NCI-H510A treated with DMSO at 0.1 percent for 48 hours (cell line): ENCODE measurements at places on chromosomes 2 and 18.

DNA sequence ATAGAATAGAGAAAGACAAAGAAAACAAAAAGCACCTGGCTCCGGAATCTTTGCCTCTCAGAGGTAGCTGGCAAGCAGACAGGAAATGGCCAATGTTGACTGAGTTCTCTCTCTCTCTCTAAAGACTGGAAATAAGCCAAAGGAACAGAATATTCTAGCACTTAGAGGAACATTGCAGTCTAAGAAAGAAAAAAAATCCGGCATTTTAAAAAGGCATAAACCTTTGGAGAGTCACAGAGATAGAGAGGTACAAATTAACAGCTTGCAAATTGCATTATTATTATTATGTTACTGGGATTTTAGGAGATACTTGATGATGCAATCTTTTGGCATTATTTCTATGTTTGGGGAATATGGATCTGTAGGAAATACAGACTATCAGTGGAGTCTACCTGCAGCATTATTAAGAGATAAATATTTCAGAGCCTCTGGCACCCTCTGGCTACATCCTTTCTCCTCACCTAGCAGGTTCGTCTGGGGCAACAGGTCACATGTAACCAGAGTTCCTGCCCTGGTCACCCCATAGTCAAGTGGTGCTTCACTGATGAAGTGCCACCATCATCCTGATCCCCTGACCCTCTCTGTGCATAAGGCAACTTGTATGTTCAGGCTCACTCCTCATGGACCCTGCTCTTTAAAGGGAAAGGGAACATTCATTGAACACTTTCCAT is 318.9 kb upstream of the ACVR2A start:
- DNase-seq, result peak; percentile 83

DNA sequence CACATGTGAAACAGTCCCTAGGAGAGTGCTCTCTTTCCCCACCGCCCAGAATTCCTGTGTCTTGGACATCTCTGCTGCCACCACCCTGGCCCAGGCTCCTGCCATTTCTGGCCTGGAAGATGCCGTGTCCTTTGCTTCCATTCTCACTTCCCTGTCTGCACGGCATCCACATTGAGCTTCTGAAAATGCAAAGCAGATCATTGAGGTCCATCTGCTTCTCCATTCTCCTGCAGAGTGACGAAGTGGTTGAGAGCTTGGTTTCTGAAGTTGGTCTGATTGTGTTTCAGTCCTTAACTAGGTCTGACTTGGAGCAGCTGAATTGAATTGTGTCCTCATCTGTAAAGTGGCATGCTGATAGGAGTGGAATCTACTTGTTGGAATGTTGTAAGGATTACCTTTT is 98.7 kb upstream of the MGAT5 start:
- no peak for DNase-seq

- DNase-seq, result no peak
These were observed 31.0 kb upstream of the FMNL2 start for GRCh38 chr2:152303951-152304350.

- no peak for DNase-seq
These were observed 12.9 kb upstream of the TXNDC2 start for GRCh38 chr18:9872823-9873222.

DNA sequence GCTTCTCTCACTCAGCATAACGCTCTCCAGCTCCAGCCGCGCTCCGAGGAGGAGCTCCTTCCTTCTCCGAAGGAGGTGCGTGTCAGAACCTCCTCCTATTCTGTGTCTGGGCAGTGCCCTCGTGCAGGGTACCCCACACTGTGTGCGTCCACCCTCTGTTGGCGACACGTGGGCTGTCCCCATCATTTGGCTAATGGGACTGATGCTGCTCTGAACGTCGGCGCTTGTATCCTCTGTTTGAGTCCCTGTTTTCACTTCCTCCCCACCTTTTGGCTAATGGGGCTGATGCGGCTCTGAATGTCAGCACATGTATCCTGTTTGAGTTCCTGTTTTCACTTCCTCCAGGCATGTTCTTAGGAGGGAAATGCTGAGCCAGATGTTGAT is 22.2 kb downstream of the KCNG2 start:
- DNase-seq, result no peak

- no peak for DNase-seq
These were observed 67.4 kb downstream of the BOLA3 start for GRCh38 chr2:74080346-74080745.

GRCh38 chr2:120525056-120526046 is 179.4 kb downstream of the INHBB start:
- peak; percentile 16 for DNase-seq

- DNase-seq, result no peak
These were observed 12.8 kb upstream of the PLA2R1 start for GRCh38 chr2:160075171-160075570.

DNA sequence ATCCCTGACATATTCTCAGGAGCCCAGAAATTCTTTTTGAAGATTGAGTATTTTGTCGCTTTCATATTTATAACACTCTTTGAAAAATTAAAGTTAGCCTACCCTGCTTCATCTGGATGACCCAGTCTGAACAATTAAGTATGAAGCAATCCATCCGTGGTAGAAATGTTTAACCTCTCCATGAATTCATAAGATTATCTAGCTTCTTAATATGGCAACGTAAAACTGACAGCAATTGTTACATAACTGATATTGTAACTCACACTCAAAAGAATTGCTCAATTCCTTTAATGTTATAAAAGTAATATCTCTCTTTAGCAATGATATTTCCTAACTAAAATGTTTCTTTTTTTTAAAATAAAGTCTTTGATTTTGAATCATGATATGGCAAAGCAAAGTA is 7.2 kb upstream of the ABCA12 start:
- DNase-seq, result no peak

DNA sequence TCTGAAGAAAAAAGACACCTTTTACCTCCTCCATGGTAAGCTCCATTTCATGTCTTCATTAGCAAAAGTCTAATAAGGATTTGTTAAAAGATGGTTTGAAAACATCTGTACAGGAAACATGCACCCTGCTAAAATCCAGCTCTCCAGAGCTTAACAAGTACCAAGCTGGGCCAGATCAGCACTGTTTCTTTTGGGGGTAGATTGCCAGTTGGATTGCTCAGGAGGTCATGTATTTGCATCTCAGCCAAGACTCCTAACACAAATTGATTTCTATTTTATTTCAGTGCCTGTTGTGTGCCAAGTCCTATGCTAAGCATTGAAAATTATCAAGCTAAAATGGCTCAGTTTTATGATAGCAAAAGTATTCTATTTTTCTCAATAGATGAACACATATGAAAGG is 3.4 kb upstream of the TMEM182 start:
- DNase-seq, result no peak

DNA sequence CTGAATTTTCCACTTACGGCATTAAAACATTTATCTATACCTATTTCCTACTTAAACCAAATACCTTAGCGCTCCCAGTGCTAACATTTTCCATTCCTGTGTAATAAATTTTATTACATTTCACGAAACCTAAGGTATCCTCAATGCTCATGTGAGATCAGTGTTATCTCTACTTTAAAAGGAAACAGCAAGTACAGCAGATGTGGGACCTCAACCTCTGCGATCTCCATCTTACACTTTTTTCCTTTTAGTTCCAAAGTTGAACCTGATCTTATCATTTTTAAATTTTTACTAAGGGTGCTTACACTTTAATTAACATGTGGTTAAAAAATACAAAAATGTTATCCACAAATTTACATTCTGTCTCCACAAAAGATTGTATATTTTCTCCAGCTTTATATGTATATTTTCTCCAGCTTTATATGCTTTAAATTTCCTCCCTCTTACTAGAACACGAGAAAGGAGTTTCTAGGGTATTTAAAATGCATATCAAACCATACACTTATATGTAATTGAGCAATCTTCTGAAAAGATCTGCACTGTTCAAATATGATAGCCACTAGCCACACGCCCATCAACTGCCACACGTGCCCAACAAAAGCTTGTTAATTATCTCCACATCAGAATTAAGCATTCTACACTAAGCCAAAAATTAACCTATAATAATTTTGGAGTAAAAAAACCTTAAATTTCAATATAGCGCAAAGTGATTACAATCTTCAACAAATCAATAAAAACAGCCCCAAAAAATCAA is 38.1 kb downstream of the MBOAT2 start:
- no peak for DNase-seq

- DNase-seq, result no peak
These were observed 229.2 kb downstream of the MYT1L start for GRCh38 chr2:2101924-2102323.

DNA sequence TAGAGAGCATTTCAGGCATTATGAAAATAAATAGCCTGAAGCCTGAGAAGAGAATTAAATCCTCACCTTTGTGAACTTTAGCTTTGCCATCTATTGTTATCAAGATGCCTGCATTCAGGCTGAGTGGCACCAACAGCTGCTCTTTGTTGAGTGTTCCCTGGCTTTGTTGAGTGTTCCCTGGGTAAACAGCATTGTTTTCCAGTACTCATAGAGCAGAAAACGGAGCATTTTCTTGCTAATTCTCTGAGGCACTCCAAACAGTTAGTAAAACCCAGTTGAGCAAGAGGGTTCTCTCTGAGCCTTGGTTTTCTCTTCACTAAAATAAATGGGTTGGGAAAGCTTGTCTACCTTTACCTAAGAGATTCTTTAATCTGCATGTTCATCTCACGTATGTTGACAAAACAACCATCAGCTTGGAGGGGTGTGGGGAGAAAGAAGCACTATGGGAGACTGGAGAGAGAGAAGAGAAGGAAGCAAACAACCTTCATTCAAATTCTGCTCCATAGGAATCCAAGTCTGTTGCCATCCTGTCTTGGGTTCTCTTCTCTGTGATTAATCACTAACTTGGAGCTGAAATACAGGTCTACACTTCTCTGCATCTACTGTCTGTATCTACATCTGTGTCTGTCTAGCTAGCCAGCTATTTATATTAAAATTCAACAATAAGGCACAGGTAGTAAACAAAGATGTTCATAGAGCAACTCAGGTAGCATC is 567.0 kb upstream of the SOX11 start:
- DNase-seq, result peak; percentile 72

GRCh38 chr18:7488571-7488970 is 78.5 kb upstream of the PTPRM start:
- no peak for DNase-seq

- DNase-seq, result no peak
These were observed 484.4 kb upstream of the REG3G start for GRCh38 chr2:78541088-78541450.

- no peak for DNase-seq
These were observed 46.6 kb downstream of the USP40 start for GRCh38 chr2:233519787-233520611.

DNA sequence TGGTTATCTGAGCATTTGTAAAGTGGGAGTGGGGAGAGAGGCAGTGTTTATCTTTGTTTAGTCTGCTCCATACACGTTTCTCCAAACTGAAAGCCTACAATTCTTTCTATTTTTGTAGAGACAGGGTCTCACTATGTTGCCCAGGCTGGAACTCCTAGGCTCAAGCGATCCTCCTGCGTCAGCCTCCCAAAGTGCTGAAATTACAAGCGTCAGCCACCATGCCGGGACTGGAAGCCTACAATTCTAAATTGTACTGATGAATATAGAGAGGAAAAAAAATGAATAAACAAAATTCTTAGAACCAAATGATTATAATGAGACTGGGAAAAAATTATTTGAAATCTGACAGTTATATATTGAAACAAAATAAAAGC is 1.4 kb upstream of the ZFAND2B start:
- DNase-seq, result no peak

DNA sequence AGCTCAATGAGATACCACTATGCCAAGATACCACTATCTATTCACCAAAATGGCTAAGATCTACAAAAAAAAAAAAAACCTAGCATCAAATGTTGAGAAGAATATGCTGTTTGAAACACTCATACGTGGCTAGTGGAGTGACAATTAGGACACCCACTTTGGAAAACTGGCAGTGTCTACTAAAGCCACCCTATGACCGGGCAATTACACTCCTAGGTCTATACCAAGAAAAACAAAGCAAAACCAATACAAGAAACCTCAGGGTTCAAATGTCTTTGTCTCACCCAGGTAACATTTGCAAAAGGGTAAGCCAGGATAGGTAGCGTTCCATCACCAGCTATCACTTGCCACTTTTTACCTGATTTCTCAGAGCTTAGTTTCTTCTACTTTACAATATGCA is 123.6 kb upstream of the CAB39 start:
- no peak for DNase-seq

DNA sequence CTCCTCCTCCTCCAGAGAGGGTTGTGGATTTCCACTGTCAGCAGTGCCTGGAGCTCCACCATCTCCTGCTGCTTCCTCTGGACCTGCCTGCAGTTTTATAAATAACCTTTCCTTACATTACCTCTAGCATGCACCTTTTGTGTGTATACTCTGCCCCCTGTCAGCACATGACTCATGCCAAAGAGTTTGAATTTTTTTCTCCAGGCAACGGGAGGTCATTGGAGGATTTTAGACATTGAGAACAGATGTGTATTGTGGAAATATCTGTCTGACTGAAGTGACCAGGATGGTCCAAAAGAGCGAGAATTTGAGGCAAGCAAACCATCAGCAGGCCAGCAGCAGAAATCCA is 31.7 kb downstream of the IL37 start:
- DNase-seq, result no peak

DNA sequence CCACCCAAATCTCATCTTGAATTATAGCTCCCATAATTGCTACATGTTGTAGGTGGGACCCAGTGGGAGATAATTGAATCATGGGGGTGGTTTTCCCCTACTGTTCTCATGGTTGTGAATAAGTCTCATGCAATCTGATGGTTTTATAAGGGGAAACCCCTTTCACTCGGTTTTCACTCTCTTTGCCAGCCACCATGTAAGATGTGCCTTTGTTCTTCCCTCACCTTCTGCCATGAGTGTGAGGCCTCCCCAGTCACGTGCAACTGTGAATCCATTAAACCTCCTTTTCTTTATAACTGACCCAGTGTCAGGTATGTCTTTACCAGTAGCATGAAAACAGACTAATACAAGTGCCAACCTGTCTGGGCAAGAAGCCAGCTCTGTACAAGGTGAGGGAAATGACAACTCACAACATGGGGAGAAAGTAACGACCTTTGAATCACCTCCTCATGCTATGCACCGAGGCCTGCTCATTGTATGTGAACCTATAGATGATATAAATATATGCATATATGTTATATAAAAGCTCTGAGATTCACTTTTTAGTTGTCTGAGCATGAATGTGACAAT is 162.2 kb downstream of the ALPK2 start:
- DNase-seq, result no peak
